ENCODE measurements at places on chromosomes 13 and 19.

- DNase-seq: no peak
Observed at GRCh38 chr13:77300176-77301037, 26.5 kb downstream of the MYCBP2 start.

GRCh38 chr19:49497789-49498103 lies 1.5 kb downstream of the RPS11 start:
- no peak for DNase-seq

DNA sequence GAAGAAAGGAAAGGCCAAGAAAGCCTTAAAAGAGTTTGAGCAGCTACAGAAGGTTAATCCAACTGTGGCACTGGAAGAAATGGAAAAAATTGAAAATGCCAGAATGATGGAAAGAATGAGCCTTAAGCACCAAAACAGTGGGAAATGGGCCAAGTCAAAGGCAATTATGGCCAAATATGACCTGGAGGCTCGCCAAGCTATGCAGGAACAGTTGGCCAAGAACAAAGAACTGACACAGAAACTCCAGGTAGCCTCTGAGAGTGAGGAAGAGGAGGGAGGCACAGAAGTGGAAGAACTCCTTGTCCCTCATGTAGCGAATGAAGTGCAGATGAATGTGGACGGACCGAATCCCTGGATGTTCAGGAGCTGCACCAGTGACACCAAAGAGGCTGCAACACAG lies 5.1 kb downstream of the UTP14C start:
- DNase-seq: no peak

DNA sequence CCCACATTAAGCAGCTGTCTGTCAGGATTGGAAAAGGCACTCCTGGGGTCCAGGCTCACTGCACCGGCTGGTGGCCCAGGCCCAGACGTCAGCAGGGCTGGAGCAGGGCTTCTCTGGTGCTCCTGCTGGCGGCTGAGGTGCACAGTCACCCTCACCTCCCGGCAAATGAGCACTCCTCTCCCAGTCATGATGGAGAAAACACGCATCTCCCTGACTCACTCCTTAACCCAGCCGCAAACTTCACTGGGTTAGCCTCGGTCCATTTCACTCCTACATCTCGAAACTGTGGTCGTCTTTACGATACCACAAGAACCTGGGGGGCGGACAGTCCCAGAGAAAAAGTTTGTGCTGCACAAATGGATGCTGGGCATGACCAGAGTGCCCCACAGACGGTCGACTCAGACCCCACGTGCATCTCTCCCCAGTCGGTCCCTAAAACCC lies 3.3 kb upstream of the RASA3 start:
- no peak for DNase-seq

DNA sequence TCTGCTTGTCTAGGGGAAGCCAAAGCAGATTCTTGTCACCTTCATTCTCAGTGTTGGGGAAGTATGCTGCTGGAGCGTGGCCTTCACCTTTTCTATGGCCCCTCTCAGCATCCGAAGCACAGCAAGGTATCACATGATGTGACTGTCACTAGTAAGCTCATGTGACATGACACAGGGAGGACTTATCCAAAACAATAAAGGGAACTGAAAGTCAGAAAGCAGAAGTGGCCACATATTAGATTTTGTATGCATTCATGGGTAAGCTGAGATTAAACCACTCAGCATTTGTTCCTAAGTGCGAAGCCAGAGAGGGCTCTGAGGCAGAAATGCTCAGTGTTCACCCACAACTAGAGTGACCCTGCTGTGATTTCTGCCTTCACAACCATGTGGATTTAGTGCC lies 72.8 kb upstream of the PCDH8 start:
- no peak for DNase-seq

DNA sequence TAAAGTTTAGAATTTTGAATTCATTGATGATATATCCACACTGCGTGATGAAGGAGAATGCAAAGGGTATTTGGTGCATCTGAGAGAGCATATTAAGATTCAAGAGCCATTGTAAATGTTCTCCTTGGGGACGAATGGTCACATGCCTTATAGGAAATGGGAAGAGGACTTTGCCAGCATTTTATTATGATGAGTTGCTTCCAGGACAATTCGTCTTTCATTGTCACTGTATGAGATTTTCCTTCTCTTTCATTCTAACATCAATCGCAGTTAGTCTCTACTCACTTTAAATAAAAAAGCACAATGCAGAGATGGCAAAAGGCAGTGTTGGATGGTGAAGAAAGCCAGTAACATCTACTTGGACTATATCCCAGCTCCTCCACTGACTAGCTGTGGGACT lies 21.4 kb downstream of the WDFY2 start:
- no peak for DNase-seq

DNA sequence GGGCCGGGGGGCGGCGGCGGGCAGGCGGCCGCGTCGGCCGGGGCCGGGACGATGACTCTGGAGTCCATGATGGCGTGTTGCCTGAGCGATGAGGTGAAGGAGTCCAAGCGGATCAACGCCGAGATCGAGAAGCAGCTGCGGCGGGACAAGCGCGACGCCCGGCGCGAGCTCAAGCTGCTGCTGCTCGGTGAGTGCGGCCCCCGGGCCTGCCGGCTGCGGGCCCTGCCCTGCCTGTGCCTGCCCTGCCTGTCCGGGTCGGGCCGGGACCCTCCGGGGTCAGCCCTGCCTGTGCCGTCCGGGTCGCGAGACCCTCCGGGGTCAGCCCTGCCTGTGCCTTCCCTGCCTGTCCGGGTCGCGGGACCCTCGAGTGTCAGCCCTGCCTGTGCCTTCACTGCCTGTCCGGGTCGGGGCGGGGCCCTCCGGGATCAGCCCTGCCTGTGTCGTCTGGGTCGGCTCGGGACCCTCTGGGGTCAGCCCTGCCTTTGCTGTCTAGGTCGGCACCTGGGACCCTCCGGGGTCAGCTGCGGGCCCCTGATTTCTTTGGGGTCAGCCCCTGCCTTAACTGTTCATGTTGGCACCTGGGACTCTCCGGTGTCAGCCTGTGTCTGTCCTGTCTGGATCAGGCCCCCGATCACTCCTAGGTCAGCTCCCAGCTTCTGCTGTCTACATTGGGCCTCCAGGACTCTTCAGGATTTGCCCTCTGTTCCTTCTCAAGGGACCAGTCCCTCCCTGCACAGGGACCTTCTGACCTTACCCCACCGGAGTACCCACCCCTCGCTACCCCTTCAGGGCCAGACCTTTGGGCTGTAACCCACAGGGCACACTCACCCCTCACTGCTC lies 659 bp downstream of the GNA11 start:
- DNase-seq: no peak

DNA sequence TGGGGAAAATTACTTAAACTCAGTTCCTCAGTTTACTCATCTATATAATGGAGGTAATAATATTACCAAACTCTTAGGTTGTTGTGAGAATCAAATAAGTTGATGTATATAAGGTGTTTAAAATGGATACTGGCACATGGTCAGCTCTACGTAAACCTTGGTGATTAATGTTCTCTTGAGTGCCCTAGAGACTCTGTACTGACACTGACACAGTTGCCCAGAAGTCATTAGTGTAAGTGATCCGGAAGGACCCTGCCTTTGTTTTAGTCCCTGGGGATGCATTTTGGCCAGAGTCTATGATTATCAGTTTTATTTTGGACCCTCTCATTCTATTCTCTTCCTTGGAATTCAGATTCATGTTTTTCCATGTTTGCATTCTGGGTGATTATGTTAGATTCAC lies 31.9 kb downstream of the CHST8 start:
- DNase-seq: no peak

Measured in stimulated activated CD8-positive, alpha-beta memory T cell treated with anti-CD3 and anti-CD28 coated beads, Interleukin-4, amount 100 ng/mL, for 1 hour (primary cell).